ENCODE measurements at places on chromosomes 1 and 21. TPM values are rescaled to one million over a fixed set of nuclear protein-coding genes. Genes with fewer than 3 reads are reported as not detected.
A peak's percentile ranks its signal among the peaks of the same experiment; 100 is the strongest.

DNA sequence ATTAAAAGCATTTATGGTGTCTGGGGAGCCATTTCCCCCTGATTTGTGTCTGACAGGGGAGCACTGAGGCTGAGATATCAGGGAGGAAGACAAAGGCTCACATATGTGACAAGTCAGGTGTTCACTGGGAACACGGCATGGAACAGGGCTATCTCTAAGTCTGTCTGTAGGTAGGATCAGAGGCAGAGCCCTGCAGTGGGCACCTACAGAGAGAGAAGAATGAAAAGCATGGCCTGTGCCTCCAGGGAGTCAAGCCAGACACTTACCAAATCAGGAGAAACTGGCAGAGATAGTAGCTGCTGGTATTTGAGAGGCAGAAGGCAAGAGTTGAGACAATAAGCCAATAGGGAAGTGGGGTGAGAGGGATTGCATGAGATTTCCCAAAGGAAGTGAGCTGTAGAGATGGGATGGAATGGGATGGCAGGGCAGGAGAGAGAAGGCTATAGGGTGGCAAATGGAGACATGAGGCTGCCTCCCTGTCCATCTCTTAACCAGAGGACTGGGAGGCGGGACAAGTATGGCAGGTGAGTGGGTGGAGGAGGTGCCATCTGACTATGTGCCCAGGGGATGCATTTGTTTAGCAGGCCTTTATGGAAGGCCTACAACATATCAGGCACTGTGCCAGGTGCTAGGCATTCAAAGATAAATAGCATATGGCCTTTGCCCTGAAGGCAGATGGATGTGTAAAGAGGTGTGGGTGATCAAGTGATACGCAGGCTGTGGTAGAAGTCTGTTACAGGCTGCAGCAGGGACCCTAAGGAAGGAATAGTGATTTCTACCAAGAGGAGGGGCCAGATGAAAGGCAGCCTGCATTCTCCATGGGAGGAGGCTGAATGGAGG lies 136.2 kb upstream of the IPO9 start:
- no peak for DNase-seq
- no peak overlapping the region for H3K27ac ChIP-seq
- H3K4me1 ChIP-seq = peaks cover 22% of the 10 kb centered on the region
- no peaks in the 10 kb centered on the region for H3K36me3 ChIP-seq
- no peak overlapping the region for H3K4me3 ChIP-seq

GRCh38 chr1:91427741-91428140 lies 23.1 kb upstream of the HFM1 start:
- H3K4me1 ChIP-seq = no peaks in the 10 kb centered on the region
- DNase-seq = no peak
- no peaks in the 10 kb centered on the region for H3K27me3 ChIP-seq
- H3K36me3 ChIP-seq = no peaks in the 10 kb centered on the region

DNA sequence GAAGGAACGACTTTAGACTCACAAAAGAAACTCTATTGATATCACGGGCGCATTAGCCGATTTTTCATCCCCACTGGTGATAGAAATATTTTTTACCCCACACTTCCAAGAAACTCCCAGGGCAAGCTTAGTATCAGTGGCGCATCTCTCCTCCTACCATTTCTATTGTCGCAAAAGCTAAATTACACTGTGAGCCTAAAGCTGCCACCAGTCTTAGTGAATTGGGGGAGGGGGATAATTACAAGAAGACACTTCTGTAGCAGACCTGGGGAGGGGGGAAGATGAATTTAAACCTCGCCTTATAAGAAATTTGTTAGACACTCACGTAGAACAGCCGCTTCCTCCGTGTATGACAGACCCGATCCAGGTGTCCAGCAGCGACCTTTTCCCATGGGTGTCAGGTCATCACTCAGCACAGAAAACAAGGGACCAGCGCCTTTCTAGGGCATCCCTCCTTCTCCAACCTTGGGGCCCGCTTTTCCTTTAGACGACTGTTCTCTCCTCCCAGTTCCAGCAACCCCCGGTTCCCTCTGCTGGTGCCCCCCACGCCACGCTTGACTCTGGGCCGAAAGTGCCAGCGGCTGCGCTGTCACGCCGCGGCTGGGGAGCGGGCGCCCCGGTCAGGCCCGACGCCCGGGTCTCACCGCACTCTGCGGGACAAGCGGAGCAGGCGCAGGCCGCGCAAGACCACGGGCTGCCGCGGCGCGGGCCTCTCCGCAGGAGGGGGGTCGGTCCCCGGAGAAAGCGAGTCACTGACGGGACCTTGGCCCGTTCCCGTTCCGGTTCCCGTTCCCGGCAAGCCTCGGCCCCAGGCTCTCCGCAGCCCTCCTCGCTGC lies 821 bp downstream of the PHC2 start:
- H3K27me3 ChIP-seq = no peaks in the 10 kb centered on the region
- H3K4me3 ChIP-seq = peak overlapping the region; percentile 97
- H3K36me3 ChIP-seq = no peaks in the 10 kb centered on the region
- no peak for DNase-seq
- H3K27ac ChIP-seq = peak overlapping the region; percentile 37

- H3K27me3 ChIP-seq = no peaks in the 10 kb centered on the region
- H3K4me3 ChIP-seq = peak overlapping the region; percentile 40
- H3K4me1 ChIP-seq = peaks cover 30% of the 10 kb centered on the region
- H3K36me3 ChIP-seq = no peaks in the 10 kb centered on the region
Measured at GRCh38 chr1:1068517-1069055, 5.5 kb downstream of the RNF223 start.

DNA sequence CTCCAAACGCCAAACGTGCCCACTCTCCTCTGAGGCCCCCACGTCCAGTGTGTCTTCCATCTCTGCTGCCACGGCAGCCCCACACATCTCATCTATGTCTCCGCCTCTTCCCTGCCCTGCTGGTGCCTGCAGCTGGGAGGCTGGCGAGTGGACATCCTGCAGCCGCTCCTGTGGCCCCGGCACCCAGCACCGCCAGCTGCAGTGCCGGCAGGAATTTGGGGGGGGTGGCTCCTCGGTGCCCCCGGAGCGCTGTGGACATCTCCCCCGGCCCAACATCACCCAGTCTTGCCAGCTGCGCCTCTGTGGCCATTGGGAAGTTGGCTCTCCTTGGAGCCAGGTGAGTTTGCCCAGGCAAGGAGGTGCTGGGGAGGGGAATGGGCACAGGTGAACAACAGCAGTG lies 8.6 kb downstream of the ADAMTSL4 start:
- H3K4me3 ChIP-seq = no peak overlapping the region
- no peak overlapping the region for H3K27ac ChIP-seq
- H3K36me3 ChIP-seq = no peaks in the 10 kb centered on the region
- no peak for DNase-seq
- H3K27me3 ChIP-seq = no peaks in the 10 kb centered on the region
- H3K4me1 ChIP-seq = peaks cover 55% of the 10 kb centered on the region

DNA sequence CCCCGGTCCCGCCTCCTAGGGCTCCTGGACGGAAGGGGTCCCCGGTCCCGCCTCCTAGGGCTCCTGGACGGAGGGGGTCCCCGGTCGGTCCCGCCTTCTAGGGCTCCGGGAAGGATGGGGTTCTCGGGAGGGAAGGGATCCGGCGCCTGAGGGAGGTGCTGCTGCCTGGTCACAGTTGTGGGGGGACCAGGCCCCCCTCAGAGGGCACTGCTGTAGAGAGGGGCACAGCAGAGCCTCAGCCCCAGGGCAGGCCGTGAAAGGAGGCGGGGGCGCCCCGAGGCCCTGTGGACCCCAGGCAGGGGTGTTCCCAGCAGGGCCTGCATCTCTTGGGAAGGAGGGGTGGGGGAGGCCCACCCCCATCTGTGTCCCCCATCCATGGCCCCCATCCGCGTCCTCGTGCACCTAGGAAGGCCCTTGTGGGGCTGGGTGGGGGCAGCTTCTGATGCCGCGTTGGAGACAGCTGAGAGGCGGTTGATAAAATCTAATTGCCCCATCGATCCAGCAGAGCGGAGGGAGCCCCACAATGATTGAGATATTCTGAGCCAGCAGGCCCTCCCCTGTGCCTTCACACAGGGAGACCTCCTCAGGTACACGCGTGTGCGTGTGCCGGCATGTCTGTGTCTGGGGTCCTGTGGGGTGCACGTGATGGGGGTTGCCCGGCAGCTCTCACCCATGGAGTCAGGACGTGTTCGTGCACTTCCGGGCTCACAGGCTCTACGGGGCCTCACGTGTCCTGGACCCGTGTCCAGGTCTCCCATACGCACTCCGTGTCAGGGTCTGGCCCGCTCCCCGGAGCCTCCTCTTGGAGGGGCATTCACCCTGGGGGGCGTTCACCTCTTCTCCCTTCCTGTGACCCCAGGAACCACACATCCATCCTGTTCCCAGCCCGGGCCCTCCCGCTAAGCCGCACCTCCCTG lies 12.9 kb downstream of the SAMD11 start:
- peaks cover 31% of the 10 kb centered on the region for H3K4me1 ChIP-seq
- no peaks in the 10 kb centered on the region for H3K36me3 ChIP-seq
- no peak overlapping the region for H3K4me3 ChIP-seq
- no peak for DNase-seq

- H3K27ac ChIP-seq = no peak overlapping the region
- H3K36me3 ChIP-seq = no peaks in the 10 kb centered on the region
- H3K4me3 ChIP-seq = no peak overlapping the region
- H3K27me3 ChIP-seq = no peaks in the 10 kb centered on the region
- no peak for DNase-seq
Measured at GRCh38 chr1:193241132-193241827, 54.9 kb upstream of the B3GALT2 start.

DNA sequence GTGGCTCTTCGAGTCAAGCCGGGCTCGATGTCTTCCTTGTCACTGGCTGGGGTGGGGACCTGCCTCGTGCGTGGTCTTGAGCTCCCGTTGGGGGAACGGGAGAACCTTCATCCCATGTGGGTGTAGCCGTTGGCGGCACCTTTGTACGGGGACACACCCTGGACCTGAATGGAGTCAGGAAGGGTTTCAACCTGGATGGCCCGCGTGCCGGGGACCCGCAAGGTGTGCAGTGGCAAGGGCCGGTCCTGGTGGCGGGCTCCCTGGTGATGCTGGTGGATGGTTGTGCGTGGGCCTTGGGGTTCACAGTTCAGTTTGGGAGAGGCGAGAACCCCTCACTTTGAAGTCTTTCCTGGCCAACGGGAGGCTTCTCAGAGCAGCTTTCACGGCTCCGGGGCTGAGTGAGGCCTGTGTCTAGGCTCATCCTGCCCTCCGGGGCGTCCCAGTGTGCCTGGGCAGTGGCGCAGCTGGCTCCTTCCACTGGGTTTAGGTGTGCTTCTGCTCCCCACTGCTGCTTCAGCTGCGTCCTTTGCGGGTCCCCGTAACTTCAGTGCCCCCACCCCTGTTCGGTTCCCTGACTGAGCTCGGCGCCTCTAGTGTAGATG lies 11.4 kb downstream of the SKI start:
- H3K4me1 ChIP-seq = peaks cover 98% of the 10 kb centered on the region
- H3K27me3 ChIP-seq = no peaks in the 10 kb centered on the region
- no peaks in the 10 kb centered on the region for H3K36me3 ChIP-seq
- no peak overlapping the region for H3K4me3 ChIP-seq
- peak overlapping the region; percentile 96 for H3K27ac ChIP-seq

DNA sequence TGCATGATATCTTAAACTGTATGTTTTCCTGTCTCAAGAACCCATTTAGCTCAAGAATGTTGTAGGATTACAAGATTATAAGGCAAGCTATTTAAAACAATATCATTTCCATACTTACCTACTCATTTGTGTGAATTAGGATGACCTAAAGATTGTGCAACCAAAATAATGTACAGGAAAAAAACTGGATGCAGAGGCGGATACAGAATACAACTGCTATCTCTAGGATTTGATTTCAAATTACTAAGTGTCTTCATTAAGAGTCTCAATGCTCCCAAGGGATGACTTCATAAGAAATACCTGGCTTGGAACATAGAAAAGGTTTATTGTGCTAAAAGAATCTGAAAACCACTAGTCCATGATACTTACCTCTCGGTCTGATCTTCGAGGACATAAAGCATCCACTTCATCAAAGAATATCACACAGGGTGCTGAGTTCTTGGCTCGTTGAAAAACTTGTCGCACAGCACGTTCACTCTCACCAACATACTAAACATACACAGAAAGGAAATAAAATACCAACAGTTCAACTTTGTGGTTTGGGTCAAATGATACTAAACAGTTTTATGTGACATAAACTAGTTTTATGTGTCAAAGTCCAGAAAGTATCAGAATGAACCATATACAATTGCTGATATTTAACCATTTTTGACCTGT lies 54.9 kb downstream of the NVL start:
- no peak overlapping the region for H3K27ac ChIP-seq
- H3K4me3 ChIP-seq = no peak overlapping the region
- no peak for DNase-seq

- no peaks in the 10 kb centered on the region for H3K27me3 ChIP-seq
- no peak for DNase-seq
- H3K4me1 ChIP-seq = peaks cover under 1% of the 10 kb centered on the region
- H3K4me3 ChIP-seq = peak overlapping the region; percentile 26
- H3K27ac ChIP-seq = peak overlapping the region; percentile 54
- H3K36me3 ChIP-seq = no peaks in the 10 kb centered on the region
Measured at GRCh38 chr1:55640708-55641473, 425.7 kb upstream of the USP24 start.

GRCh38 chr1:232377494-232377770 lies 252.5 kb downstream of the SIPA1L2 start:
- H3K27me3 ChIP-seq = no peaks in the 10 kb centered on the region
- no peaks in the 10 kb centered on the region for H3K36me3 ChIP-seq
- DNase-seq = no peak
- H3K27ac ChIP-seq = no peak overlapping the region

DNA sequence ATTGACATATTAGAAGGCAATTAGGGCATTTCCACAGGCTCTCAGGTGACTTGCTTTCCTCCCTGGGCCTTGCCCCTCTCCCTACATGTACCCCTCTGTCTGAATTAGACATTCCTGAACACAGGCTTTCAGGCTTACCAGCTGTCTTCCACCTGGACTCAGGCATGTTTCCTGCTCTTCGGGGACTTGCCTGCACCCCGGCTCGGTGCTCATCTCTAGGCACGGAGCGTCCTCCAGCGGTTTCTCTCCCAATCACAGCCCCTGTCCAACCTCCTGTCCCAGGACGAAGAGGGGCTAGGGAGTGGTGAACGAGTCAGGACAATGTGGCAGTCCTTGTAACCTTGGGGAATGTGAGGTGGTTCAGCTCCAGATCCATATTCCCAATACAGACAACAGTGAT lies 4.2 kb downstream of the PROK1 start:
- H3K36me3 ChIP-seq = no peaks in the 10 kb centered on the region
- H3K27ac ChIP-seq = no peak overlapping the region
- DNase-seq = no peak
- H3K4me1 ChIP-seq = no peaks in the 10 kb centered on the region

- H3K4me1 ChIP-seq = peaks cover 77% of the 10 kb centered on the region
- H3K27me3 ChIP-seq = no peaks in the 10 kb centered on the region
- no peak for DNase-seq
- H3K27ac ChIP-seq = no peak overlapping the region
- H3K4me3 ChIP-seq = peak overlapping the region; percentile 15
- peaks cover 4% of the 10 kb centered on the region for H3K36me3 ChIP-seq
Measured at GRCh38 chr1:236144446-236145150, 2.3 kb downstream of the GPR137B start.

Gene SOX13
- total RNA-seq = 41.0 TPM

Gene SNX7
- 21.4 TPM for total RNA-seq

Gene AKNAD1
- 3.9 TPM for total RNA-seq

Gene F5
- 3.9 TPM for total RNA-seq

Gene SLC9C2
- not detected for total RNA-seq

Gene ORC1
- 1.7 TPM for total RNA-seq

Gene MIXL1
- total RNA-seq = not detected

Gene SPATA46
- total RNA-seq = not detected
